ENCODE measurements at places on chromosomes 6 and 20.

DNA sequence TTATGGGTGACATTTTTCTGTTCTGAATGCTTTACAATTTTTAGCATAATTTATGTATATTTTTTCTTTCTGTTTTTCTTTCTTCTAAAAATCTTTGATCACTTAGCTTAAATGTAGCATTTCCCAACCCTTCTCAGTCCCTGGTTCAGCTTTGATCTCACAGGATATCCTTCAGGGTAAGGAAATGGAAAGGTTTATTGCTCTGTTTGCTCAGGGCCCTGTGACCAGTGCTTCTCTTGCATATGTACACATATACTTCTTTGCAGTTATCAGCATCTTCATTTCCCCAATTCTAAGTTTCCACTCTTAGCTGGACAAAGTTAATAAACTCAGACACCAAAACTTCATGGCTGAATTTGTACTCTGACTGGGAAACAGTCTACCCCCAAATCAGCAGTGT lies 30.6 kb downstream of the TMEM74B start:
- DNase-seq = no peak

GRCh38 chr6:71333697-71334096 lies 45.1 kb downstream of the OGFRL1 start:
- DNase-seq = no peak

- DNase-seq = no peak
Observed at GRCh38 chr6:25829375-25829774, 2.5 kb downstream of the SLC17A1 start.

GRCh38 chr6:39934131-39934757 lies at the start of gene MOCS1:
MOCS1 (minus strand) TSS chr6:39934462; CDS start chr6:39934417, 45 bp downstream.
- peak; percentile 71 for DNase-seq

DNA sequence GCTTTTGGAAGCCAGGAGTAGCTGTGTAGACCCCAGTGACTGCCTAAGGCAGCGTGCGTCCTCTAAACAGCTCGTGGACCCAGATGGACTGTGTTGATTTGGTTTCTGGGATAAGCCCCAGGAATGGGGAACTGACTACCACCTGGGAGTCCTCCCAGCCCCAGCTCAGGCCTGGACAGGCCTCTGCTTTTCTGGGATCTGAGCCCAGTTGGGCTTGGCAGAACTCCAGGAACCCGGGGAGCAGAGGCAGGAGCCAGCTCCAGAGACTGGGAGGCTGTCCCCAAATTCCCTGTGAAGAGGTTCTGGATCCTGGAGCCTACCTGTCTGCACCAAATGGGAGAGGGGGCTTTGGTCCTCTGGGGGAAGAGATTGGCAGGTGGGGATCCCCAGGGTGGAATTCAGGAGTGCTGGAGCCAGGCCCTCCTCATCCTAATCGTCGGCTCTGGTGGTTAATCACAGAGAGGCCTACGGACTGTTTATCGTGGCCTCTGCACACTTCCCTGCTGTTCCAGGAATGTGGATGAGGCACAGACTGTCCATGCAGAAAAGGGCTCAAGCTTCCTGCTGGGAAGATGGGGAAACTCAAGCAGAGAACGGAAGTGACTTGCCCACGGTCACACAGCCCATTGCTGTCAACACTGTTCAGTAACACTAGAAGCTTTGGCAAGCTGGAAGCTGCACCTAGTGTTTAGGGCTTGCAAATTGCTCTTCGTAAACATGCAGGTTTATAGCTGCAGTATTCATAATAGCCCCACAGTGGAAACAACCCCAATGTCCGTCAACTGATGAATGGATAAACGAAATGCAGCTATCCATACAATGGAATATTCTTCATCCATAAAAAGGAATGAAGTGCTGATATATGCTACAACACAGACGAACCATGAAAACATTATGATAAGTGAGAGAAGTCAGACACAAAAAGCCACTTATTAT lies 100.6 kb downstream of the KCNB1 start:
- peak; percentile 91 for DNase-seq

GRCh38 chr20:60101891-60102281 lies 143.7 kb downstream of the CDH26 start:
- no peak for DNase-seq

DNA sequence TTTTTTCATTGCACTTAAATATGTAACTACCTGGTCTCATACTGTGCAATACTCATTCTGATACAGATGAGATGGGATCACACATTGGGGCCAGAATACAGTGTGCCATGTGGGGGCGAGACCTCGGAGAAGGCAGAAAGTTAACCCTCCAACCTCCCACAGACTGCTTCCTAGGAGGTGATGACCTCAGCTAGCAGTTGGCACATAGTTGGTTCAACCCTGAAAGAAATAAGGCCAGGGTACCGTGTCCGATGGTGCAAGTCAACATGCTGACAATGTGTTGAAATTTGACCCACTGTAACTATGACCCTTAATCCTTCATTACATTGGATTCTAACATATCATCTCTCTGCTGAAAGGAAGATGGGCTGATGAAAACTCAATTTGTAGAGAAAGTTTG lies 61.9 kb downstream of the GJA10 start:
- no peak for DNase-seq

GRCh38 chr6:106730718-106731117 lies 101.3 kb downstream of the QRSL1 start:
- no peak for DNase-seq

- no peak for DNase-seq
Observed at GRCh38 chr6:20467437-20467836, 65.8 kb downstream of the E2F3 start.

- no peak for DNase-seq
Observed at GRCh38 chr20:3123542-3123941, 36.1 kb downstream of the FASTKD5 start.

GRCh38 chr6:63394656-63395308 lies 75.0 kb upstream of the LGSN start:
- no peak for DNase-seq

GRCh38 chr6:129732034-129732433 lies 22.1 kb upstream of the ARHGAP18 start:
- no peak for DNase-seq

GRCh38 chr6:162219266-162219665 lies 508.3 kb downstream of the PRKN start:
- DNase-seq = no peak

DNA sequence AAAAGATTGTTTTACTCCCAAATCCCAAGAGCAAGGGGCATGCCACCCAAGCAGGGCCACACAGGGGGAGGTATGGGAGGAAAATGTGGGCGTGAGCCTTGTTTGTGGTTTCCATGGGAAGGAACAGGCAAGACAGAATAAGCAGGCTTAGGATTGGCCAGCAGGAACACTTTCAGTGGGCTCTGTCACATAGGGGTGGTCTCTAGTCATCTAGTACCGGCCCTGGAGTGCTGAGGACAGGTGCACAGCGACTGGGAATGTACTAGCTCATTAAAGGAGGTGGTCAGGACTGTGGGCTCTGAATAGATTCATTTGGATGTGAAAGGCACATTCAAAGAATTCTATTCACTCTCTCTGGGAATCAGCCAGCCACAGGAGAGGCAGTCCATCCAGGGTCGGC lies 175.6 kb downstream of the TBC1D7 start:
- DNase-seq = no peak

DNA sequence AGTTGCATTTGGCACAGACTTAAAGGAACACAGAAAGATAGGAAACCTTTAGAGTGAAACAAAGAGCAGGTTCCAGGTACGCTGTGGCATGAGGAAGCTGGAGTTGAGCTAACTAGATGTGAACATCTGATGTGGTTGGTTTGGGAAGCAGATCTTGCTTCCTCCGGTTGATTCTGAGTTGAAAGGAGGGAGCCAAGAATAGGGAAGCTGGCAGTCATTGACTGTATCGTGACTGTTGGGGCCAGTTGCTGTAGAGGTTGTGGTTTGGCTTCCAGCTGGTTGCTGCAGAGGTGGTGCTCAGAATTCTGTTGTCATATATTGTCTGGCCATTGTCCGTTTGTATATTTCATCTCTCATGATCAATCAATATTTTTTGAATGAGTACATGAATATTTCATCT lies 325.9 kb downstream of the PLCB1 start:
- no peak for DNase-seq

- DNase-seq = no peak
Observed at GRCh38 chr20:63562461-63563224, 8.7 kb downstream of the FNDC11 start.

- no peak for DNase-seq
Observed at GRCh38 chr6:116445102-116445501, 16.1 kb upstream of the CALHM6 start.

DNA sequence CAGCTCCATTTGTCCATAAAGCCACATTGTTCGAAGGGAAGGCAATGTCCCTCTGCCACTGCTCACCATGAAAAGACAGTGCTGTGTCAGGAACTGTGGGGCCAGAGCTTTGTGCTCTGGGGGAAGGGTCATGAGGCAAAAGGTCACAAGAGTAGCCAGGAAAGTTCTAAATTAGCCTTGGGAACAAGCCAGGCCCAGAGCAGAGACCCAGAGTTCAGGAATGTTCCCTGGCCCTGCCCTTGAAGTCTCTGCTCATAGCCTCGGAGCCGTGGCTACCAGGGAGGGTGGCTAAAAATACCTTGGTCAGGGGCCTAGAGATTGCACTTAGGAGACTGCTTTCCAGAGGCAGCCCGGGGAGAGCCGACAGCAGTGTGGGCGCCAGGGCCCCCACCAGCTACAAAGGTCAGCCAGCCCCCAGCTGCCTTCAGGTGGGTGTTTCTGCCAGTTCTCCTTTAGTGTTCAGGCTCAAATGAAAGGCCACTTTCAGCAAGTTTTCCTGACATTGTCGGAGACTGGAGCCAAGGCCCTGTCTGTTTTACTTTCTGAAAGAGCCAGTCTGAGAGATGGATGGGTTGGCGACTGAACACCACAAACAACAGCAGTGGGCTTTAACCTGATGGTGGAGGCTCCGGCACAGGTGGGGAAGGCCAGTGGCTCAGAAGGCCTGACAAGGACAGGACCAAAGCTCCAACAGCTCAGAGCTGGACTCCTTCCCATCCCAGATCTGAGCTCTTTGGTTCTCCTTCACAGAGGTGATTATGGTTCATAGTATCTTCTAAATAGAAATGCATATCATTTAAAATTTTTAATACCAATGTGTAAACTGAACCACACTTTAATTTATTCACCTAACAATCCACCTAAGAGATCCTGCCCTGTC lies 76.2 kb downstream of the CDH26 start:
- no peak for DNase-seq

GRCh38 chr6:109690373-109690736 lies 647 bp downstream of the AK9 start:
- peak; percentile 74 for DNase-seq

DNA sequence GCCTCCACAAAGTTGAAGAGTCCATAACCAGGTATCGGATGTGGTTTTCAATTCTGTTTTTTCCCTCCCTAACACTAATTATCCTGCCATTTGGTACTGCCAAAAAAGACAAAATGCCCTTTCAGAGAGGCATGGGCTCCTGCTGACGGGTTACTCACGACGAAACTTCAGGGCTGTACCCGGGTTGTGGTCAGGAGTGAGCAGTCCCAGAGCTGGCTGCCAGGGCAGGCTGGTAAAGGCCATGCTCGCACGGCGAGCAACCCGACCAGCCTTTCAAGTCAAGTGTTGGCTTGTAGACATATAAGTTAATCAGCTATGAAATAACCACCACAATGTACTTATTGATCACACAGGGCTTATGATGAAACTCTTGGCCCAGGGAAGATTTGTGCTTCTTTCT lies 152.5 kb downstream of the FOXC1 start:
- DNase-seq = no peak

GRCh38 chr6:138382498-138383265 lies 5.0 kb downstream of the SMIM28 start:
- no peak for DNase-seq

DNA sequence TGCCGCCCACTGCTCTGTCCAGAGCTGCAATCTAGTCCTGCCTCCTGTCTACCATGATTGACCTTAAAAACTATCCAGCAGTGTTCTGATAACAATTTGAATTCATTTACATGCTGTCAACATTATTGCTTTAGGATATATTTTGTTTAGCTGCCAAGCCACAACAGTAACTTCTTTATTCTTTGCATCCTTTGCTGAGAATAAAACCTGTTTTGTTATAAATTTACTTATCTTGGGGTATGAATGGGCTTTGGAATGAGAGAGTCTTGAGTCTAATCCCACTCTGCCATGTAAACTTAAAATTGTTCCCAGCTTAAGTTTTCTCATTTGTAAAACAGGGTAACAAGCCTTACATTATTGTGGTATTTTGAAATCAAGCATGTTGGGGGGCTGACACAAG lies 116.4 kb downstream of the FLRT3 start:
- DNase-seq = no peak

Measured in NCI-H2171 (cell line).